ENCODE measurements at places on chromosomes 5 and 9.

DNA sequence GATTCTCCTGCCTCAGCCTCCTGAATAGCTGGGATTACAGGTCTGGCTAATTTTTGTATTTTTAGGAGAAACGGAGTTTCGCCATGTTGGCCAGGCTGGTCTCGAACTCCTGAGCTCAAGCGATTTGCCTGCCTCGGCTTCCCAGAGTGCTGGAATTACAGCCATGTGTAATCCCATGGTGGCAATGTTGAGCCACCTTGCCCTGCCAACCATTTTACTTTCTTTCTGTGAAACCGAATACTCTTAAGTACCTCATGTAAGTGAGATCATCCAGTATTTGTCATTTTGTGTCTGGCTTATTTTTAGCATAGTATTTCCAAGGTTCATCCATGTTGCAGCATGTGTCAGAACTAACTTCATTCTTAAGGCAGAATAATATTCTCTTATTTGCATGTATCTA is 8.2 kb downstream of the PRRC2B start:
- DNase-seq = peak; percentile 77

- no peak for DNase-seq
Measured at GRCh38 chr5:158808542-158808941, 291.2 kb downstream of the EBF1 start.

DNA sequence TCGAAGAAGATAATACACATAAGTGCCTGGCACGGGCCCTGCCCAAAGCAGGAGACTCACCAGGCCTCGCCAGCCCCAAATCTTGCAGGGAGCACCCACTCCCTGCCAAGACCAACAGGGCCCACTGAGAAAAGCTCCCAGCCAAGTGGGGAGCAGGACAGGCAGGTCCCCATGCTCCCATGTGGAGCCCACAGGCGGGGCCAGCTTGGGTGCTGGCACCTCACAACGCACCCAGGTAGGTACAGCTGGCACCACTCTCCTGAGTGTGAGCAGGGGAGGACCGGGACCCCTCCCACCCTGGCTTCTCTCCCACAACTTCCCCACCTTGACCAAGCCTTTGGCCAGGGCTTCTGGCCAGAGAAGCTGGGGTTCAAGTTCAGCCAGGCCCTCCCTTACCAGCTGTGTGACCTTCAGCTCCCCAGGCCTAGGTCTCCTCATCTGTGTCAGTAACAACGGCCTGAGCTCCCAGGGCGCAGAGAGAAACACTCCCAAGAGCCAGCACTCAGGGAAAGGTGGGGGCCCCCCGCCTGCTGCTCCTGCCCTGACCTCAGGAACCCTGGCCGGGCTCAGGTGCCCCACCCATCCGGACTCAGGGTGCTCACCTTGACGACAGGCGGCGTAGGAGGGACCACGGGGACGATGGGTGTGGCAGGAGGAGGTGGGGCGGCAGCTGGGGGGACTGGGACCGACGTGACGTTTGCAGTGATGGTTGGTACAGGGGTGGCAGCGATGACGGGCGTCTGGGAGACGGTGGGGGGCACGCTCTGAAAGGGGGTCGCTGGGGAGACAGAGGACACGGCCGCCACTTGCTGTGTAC is 17.8 kb downstream of the BRD3 start:
- DNase-seq = no peak

DNA sequence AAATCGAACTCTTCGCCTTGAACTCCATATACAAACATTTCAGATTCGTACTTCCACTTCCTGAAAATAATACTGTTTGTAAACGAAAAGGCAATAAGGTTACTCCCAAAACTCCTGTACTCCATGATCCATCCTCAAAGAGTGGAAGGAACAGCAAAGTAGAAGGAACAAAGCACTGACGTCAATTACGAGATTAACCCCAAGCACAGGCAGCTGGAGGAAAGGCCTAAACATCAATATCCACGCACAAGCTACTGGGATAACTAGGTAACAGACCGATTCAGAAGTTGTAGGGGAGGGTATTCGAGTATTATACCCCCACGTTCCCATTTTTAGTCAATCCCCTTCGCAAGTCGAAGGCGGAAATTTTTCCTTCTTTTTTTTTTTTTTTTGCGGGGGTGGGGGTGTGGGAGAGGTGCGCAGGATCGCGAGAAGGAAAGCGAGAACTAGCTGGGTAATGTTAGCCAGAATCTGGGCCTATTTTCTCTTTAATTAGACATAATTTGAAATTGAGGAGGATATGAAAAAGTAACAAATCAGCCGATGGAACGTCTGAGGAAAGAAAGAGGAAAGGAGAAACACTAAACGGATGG is 909 bp downstream of the AFF4 start:
- peak; percentile 78 for DNase-seq

GRCh38 chr5:17206021-17206420 is 11.4 kb upstream of the BASP1 start:
- no peak for DNase-seq

DNA sequence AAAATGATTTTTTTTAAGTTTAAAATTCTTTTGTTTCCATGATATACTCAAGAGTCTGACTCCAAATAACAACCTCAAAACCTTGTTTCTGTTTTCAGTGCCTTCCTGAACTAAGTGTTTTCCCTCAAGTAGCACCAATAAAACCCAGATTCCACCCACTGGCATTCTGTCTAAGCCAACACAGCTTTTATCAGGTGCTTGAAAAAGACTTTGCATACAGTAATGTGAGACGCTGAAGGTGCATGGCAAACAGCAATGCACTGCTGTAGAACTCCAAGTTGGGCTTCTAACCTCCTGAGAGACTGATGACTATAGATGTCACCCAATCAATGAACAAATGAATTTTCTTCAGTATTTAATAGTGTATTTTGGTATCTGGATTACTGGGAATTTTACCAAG is 95.7 kb downstream of the NFIB start:
- no peak for DNase-seq

- DNase-seq = no peak
Measured at GRCh38 chr5:154178661-154179060, 11.9 kb upstream of the GALNT10 start.

DNA sequence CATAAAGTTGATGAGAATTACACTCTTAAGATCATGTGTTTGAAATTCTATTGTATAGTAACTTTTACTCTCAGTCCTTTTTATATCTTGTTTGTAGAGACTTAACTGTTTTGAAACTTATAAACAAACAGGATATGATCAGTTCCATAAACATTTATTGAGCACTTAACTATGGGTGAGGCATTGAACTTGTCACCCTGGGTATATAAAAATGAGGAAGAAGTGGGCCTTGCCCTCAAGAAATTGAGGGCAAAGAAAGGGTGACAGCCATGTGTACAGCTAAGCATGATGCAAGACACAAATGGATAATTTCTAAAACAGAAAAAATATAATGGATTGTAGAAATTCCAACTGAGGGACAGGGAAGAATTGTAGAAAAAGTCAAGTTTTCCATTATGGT is 15.7 kb downstream of the UNC13B start:
- DNase-seq = no peak

DNA sequence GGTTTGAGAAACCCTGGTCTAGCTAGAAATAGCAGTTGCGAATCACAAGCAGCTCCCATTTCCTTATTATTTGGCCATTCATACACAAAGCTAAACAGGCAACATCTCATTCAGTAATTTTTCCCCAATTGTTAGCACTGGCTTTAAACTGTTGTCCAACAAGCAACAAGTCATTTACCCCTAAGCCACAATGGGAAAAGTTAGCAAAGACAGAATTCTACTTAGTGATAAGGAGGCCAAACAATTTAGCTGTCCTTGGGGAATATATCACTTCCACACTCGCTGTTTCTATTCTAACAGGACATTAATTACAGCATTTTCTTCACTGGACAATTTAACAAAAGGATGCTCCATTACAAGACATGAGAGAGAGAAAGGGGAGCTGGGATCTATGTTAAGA is 2.8 kb downstream of the MYO10 start:
- DNase-seq = no peak

GRCh38 chr9:18438300-18438925 is 35.5 kb upstream of the ADAMTSL1 start:
- DNase-seq = peak; percentile 69

DNA sequence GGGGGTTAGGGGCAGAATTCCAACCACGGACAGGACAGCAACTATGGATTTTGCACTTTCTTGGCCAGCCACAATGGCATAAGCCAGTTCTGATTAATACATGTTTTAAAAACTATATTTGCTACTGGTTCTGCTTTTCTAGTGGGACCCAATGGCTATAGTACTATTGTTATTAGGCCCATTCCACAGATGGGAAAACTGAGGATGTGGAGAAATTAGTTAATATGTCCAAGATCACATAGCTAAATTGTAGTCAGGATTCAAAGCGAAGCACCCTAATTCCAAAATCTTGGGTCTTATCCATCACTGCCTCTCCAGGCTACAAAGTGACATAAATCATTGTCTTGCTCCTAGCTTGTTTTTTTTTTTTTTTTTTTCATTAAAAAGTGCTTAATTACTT is 133.9 kb downstream of the PJA2 start:
- DNase-seq = no peak

DNA sequence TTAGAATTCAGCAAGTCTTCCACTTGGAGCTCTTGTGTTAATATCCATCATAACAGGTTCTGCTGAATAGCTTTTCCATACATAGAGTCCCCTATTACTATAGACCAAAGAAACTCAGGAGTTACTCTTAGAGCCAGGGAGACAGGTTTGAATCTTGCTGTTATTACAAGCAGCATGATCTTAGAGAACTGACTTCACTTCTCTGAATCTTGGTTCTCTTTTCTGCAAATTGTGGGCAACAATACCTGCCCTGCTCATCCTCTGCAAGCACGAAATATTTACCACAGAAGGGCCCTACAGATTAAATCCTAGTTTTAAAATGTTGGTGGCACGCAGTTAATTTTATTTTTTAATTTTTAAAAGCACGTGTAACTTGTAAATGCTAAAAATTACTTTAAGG is 111.7 kb downstream of the TLR4 start:
- DNase-seq = no peak

- peak; percentile 19 for DNase-seq
Measured at GRCh38 chr5:132389051-132389331, 19.5 kb downstream of the SLC22A5 start.

- no peak for DNase-seq
Measured at GRCh38 chr9:33017283-33018041, 7.6 kb upstream of the DNAJA1 start.

- DNase-seq = no peak
Measured at GRCh38 chr5:146218168-146218567, 14.8 kb downstream of the RBM27 start.

- DNase-seq = peak; percentile 64
Measured at GRCh38 chr9:4298255-4299004, 1.4 kb downstream of the GLIS3 start.

GRCh38 chr5:108381350-108381953 is 446 bp downstream of the FBXL17 start:
- DNase-seq = peak; percentile 74

DNA sequence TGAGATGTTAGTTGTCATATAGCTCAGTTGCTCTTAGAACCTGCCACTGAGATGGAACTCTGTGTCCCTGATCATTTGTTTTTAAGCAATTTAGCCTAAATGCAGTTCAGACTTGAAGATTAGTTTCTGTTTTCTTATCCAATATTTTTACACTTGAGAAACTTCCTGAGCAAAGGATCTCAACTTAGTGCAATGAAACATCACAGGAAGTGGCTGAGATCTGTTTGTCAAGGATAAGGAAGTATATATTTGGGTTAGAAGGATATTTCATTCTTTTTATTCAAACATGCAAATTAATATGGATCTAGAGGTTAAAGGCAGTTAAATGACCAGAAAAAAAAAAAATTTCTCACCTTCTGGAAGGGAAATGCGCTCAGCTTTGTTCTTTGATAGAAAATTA is 19.7 kb upstream of the F2R start:
- no peak for DNase-seq

- DNase-seq = no peak
Measured at GRCh38 chr9:91807643-91808246, 142.3 kb downstream of the ROR2 start.
